ENCODE measurements at places on chromosomes 5 and 9.

- DNase-seq: no peak
Measured at GRCh38 chr5:67857502-67857901, 358.1 kb upstream of the PIK3R1 start.

- DNase-seq: no peak
Measured at GRCh38 chr9:371349-371748, 156.7 kb downstream of the DOCK8 start.

GRCh38 chr5:76074487-76075065, 8.6 kb upstream of the SV2C start:
- DNase-seq: no peak

GRCh38 chr9:110105107-110105506, 102.9 kb downstream of the C9orf152 start:
- DNase-seq: no peak

- no peak for DNase-seq
Measured at GRCh38 chr5:93580927-93581445, at the start of gene NR2F1-AS1. NR2F1-AS1 (minus strand) TSS chr5:93581219.

- DNase-seq: no peak
Measured at GRCh38 chr9:91991721-91992341, 41.8 kb upstream of the ROR2 start.

GRCh38 chr5:132506094-132506692, 15.6 kb upstream of the IRF1 start:
- no peak for DNase-seq

GRCh38 chr5:141870228-141870627, 8.0 kb downstream of the PCDH1 start:
- DNase-seq: no peak

DNA sequence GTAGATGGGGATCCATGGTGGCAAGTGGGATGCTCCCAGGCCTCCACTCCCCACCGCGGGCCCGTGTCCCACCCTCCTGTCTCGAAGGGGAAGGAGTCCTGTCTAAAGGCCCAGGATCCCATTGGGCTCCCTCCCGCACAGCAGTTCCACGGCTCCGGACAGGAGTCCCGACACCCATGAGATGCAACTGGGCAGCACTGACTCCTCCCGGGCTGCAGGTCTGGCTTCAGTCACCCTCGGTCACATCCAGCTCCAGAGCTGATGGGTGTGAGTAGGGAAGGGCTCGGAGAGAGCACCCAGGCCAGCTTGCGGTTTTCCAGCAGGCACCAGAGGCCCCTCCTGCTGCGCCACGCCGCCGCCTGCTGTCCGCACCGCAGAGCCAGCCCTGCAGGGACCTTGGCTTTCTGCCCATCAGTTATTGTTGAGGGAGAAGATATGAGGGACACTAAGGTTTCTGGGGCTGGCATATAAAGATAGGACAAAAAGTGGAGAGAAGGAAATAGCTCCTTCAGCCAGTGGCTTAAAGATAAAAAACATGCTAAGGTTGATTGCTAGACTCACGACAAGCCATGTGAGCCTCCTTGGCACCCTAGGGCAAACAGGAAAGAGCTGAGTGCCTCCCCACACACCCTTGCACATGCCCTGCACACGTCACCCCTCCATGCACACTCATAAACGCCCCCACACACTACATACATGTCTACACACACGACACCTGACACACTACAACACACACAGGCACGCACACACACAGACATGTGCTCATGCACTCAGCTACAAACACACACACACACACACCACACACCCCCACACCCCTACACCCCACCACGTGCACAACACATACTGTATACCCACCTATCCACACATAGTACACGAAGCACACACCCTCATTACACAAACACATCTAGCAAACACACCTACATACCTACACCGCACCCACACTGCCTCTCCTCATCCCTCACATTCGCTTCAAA, 79.0 kb downstream of the AK8 start:
- DNase-seq: no peak

- DNase-seq: no peak
Measured at GRCh38 chr5:60521376-60522291, 178.3 kb downstream of the DEPDC1B start.

DNA sequence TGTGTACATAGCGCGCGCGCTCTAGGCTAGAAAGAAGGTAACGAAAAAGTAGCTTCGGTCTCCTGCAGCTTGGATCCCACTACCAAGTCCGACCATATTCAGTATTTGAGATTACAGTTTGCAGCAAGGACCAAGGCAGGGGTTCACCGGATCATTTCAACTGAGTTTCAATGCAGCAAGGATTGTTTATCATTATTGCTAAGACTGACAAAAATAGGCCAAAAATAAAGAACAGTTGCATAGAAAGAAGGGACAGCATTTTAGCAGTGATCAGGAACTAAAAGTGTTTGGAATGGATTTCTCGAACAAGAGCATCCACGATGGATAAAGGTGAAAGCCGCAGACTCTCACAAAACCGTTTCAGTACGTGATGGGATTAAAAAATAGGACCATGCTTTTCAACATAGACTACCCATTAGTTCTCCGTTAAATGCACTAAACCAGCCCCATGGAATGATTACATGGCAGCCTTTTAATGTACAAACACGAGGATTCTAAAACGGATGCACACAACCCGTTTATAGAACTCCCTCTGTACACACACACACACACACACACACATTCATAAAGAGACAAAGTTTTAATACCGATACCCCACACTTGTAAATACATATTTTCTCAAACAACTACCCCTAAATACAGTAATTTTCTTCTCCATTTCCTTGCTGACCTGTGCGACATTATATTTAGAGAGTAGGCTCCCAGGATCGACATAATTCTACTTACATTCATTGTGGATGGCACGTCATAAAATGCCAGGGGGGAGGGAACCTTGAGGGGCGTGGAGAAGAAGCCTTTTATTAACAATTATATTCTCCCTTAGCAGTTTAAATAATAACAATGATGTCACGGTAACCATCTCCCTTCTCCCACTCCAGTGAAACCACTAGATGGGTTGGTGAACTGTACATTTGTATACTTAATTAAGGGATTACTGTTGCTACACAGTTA, 197.1 kb downstream of the MEF2C start:
- DNase-seq: no peak

DNA sequence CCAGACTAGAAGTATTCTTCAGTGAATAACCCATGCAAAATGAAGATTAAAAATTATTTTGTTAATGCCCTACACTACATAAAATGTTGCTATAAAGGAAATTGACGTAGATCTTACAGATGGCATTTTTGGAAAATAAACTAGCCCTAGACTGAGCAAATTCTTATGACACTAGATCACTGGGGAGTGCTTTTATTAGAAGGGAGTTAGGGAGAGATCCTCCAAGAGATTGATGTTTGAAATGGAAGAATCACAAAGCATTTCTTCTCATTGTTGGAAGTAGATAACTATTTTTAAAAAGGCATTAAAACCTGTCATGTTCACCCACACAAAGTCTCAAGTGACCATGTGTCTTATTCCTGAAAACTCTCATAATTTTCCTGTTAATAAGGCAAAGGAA, 351.1 kb upstream of the TLE4 start:
- no peak for DNase-seq

DNA sequence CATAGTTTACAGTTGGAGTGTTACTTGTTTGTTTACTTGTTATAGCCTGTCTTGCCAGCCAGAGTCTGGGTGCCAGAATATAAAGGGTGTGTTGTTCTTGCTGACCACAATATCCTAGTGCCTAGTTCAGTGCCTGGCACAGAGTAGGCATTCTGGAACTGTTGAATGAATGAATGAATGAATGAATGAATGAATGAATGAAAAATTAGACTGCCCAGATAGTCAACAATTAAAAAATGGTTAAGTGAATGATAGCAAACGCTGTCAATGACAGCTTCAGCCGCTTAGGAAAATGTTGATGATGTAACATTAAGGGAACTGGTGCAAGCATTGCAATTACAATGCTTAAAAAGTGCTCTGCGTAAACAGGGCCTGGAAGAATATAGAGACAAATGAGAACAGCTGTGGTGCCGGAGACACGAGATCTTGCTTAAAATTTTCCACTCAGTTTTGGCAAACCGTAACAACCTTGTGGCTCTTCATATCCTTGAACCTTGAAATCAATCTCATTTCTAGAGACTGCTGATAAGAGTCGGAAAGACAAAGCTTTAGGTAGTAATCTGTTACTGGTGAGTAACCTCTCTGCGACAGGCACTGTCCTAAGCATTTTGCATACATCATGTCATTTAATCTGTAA, 4.7 kb upstream of the TTLL11 start:
- DNase-seq: no peak

DNA sequence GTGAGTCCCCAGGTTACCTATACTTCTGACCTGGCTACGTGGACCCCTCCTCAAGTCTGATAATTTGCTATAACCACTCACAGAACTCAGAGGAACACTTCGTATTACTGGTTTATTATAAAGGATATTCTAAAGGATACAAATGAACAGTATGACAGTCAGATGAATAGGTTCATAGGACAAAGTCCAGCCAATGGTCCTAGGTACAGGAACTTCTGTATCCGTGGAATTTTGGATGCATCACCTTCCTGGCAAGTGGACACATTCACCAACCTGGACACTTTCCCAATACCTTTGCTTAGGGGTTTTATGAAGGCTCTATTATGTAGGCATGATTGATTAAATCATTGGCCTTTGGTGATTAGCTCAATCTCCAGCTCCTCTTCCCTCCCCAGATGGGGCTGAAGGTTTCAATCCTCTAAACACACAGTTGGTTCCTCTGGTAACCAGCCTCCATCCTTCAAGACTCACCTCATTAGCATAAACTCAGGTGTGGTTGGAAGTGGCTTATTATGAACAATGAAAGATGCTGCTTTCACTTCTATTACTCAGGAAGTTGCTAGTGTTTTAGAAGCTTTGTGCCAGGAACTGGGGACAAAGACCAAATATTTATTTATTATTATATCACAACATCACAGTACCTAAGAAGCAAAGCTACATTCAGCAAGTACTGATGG, 149.6 kb upstream of the ELL2 start:
- no peak for DNase-seq

- DNase-seq: no peak
Measured at GRCh38 chr5:92309336-92309991, 926.3 kb upstream of the ARRDC3 start.

DNA sequence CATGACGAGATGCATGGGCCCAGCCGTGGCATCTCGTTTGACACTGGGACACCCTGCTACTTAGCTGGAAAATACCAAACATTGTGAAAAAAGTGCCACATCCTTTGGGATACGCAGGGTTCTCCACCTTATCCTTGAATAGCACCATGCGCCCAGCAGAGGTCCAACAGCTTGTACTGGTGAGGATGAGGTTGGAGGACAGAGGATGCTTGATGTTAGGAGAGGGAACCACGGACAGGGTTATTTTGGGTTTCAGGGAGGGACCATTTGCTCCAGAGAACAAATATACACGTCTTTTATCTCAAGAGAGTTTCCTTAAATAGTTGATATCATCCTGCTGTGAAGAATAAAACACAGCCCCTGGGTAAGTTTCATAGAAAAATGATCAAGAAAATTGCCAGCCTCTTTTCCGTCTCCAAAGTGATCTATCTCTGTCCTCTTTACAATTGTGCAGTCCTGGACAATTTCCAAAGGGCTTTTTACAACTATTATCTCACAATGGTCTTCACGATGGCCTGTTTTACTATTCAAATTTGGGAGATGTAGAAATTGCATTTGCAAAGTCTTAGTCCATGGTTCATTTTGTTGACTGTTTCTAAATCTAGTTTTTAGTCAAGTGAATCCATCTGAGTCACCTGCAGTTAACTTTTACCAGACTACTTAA, 19.9 kb upstream of the FRRS1L start:
- DNase-seq: no peak

- DNase-seq: no peak
Measured at GRCh38 chr9:78189001-78189400, 46.9 kb upstream of the CEP78 start.

DNA sequence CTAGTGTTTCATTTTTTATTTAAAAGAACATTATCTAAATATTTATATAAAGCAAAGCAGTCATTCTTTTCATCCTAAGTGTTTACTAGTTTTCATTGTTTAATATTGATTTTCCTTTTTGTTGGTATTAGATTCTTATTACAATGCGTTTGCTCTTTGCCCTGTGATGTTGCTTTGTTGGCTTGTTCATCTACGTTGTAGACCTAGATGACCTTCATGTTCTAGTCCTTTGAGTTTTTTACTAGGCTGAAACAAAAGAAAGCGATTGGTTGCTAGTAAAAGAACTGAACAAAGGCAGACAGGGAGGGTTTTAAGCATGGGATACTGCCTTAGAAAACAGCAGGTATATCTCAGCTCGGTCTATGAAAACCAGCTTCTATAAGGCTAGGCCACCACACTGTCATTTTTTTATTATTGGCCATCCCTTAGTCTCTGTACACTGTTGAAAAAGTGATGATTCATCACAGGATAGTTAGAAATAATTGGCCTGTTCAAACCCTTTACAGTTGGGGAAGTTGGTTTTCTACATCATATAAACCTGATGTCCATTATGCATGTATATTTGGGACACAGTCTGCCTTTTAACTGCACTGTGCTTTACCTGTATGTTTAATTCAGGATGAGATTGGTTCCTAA, 119.0 kb downstream of the ZCCHC7 start:
- DNase-seq: no peak

DNA sequence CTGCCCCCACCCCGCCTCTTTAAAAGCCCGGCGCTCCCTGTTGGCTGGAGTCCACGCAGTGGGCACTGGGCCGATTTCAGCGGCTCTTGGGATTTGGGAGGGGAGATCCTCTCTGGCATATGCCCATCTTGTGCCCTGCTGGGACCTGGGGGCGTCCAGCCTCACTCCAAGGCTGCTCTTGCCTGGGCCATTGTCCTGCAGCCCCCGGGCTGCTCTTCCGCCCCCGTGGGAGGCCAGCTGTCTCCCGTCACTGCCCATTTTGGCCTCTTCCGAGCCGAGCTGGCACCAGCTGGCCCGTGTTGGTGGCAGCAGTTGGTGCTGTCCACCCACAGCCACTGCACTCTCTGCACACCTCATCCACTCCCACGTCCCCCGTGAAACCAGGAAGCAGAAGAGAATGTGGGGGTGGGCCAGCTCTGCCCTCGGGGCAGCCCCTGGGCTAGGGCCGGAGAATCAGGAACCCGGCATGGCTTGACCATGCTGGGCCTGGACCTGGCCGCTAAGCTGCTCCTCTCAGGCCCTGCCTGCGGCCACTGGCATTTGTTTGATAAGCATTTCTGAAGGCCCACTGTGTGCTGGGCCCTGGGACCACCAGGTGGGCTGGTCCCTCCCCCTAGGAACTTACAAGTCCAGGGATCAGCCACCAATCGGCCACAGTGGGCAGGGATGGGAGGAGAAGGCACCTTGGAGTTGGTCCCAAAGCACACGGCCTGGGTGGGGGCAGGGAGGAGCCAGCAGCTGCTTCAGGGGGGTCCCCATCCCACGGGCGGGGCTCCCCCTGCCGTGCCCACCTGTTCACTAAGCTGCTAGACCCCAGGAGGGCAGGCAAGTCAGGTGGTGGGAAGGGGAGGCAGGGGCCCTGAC, 2.2 kb downstream of the C8G start:
- DNase-seq: no peak

- peak; percentile 23 for DNase-seq
Measured at GRCh38 chr9:137316012-137316981, 14.2 kb upstream of the NRARP start.

DNA sequence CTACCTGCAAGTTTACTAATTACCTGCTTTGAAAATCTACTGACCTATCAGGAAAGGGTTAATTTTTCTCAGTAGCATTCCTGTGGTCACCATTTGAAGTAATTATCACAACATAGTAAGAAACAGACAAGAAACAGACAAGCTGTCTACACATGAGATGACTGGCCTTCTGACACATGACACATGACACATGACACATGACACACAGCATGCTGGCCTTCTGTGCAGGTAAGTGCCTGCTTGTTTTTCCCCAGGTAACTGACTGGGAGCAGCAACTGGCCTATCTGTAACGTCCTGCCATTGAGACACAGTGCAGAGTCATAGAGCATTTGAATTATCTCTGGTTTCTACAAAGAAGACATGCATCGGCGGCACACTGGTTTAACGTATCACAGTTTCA, 222.4 kb downstream of the CTNND2 start:
- no peak for DNase-seq
